Hippocampal formation (tissue), 2 donors: ENCODE measurements at places on chromosomes 2 and 18.
A peak's percentile ranks its signal among the peaks of the same experiment; 100 is the strongest.

DNA sequence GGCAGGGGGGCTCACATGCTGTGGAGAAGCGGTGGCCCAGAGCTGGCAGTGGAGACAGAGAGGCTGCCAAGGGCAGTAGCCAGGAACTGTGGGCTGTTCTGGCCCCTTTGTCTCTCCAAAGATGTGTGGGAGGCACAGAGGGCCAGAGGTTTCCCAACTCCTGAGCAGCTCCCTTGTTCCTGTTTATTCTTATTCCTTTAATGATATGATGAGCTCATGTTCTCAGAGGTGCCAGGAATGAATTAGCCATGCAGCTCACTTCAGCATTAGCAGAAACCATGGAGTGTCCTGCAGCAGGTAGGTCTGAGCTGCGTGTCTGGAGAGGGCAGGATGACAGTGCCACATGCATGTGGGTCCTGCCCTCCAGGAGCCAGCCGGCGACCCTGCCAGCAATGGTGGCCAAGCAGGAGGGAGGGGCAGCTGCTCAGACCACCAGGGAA lies 77.9 kb upstream of the FZD7 start:
- no peak for DNase-seq

DNA sequence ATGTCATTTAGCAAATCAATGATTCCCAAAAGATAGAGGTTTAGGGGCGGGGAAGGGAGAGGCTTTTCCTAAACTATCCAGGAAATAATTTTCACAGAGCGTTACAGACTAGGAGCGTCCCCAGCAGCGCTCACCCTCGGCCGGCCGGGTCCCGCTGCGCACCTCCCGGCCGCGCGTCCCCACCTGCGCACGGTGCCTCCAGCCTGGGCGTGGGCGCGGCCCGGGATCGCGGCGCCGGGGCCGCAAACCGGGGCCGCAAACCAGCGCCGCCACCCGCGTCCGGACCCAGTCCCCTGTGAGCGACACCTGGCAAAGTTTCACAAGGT lies 684 bp upstream of the ZCCHC2 start:
- DNase-seq: no peak

DNA sequence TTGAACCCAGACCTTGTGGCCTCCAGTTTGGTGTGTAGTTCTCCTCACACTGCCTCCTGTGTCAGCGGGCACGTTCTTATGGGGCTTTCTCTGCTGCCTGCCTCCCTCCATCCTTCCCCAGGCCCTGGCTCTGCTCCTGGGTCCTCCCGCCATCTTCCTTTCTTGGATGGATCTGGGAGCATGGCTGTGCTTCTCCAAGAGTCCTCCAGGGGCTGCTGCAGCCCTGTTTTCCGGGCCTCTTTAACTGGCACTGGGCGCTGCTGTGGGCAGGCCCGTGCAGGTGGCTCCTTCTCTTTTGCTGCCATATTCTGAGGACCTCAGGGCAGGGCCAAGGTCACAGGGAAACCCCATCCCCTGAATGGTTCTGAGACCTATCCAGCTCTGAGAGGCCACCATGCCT lies 17.8 kb downstream of the THNSL2 start:
- no peak for DNase-seq

GRCh38 chr2:8549273-8549922 lies 132.5 kb upstream of the ID2 start:
- DNase-seq: no peak

DNA sequence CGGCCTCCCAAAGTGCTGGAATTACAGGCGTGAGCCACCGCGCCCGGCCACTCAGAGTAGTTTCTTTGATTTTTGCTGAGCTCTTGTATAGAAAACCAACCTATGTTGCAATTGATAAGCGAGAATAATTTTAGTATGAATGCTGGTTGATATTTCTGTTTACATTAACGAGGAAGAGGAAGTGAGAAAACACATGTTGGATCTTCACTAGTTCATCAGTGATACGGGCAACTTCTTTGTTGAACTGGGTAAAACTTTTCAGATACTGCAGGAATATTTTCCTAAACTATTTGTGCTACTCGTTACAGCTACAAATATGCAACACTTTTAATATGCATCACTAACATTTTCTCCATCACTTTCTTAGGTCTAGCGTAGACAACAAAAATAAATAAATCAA lies 67.9 kb upstream of the SLC25A52 start:
- no peak for DNase-seq

DNA sequence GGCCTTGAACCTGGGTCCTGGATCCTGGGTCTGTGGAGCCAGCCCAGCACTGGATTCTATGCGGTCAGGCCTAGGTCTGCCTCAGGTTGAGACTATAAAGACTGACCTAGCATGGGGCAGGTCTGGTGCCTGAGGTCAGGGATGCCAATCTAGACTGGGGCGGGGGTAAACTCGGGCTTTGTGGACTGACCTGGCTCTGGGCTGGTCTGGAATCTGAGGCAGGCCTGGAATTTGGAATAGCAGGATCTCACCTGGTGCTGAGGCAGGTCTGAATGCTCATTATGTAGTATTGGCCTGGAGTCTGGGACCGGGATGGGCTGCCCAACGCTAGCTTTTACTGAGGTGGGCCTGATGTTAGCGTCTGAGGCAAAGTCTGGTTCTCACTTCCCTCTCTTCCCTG lies 256.0 kb downstream of the KIAA1328 start:
- no peak for DNase-seq

DNA sequence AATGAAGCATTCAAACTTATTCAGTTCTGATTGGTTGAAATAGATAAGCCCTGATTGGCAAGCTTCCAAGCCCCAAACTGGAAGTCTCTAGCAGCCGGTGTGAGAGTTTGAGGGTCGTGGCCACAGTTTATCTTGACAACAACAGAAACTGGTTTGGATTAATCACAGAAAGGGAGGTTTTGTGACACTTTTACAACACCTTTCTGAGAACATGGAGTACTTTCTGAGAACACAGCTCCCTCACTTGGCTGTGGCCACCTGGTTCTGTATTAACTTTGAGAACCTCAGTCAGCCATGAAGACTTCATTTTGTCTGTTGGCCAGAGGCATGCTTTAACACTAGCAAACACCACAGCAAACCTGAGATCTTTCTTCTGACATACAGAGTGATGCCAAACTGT lies 280.7 kb upstream of the VWC2L start:
- DNase-seq: no peak

GRCh38 chr2:236511266-236511665 lies 58.4 kb upstream of the ACKR3 start:
- no peak for DNase-seq

DNA sequence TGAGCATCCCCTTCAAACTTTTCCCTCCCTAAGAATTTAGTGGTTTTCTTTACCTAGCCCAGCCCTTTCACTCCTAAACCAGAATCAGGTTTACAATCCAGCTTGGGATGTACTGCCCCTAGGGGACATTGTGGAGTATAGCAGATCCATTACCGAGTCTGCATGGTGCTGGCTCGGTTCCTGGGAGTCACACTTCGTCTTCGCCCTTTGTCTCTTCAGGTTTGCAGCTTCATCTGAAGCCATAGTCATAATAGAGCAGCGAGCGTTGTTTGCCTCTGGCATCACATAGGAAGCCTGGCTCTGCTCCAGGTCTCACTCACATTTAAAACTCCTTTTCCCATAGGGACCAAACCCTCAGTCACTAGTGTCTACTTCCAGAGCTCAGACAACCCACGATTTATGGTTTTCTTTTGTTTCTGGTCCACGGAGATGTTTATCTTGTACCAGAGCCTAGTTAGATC lies 16.8 kb upstream of the LYPD6 start:
- no peak for DNase-seq

- DNase-seq: peak; percentile 66
These were observed 144.9 kb upstream of the LHCGR start for GRCh38 chr2:48900321-48901014.

GRCh38 chr18:66428795-66429194 lies 175.1 kb downstream of the CDH19 start:
- no peak for DNase-seq

DNA sequence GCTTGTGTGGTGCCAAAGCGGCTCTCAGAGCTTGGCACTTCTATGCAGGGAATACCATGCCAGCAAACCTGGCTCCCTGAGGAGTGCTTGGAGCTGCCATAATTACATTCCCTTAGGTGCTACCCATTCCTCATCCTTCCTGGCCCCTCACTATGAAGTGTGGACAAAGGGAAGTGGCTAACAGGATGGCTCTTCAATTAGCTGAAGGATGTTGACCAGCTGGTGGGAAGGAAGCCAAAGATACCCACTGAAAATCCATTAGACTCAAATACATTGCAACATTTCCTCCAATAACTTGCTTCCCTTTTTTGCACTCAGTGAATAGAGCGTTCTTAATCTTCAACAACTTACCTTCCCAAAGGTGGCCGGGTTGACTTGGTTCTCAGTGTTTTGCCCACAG lies 8.5 kb downstream of the RFX8 start:
- DNase-seq: no peak

- DNase-seq: no peak
These were observed 131.9 kb downstream of the GLI2 start for GRCh38 chr2:120867290-120868241.

DNA sequence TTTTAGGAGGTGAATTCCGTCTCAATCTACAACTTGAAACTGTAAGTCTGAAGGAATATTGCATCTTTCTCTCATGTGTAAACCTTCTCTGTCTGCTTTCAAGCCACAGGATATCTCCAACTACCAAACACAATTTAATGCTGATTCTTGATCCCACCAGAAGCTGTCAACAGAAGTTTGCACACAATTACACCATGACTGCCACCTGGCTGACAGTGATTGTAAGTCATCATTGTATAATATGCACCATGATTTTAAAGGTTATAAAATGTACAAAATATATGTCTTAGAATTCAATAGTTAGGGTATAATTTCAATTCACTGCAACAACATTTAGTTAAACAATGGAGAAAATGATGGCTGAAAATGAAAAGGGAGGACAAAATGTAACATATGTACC lies 18.4 kb downstream of the PREPL start:
- no peak for DNase-seq

DNA sequence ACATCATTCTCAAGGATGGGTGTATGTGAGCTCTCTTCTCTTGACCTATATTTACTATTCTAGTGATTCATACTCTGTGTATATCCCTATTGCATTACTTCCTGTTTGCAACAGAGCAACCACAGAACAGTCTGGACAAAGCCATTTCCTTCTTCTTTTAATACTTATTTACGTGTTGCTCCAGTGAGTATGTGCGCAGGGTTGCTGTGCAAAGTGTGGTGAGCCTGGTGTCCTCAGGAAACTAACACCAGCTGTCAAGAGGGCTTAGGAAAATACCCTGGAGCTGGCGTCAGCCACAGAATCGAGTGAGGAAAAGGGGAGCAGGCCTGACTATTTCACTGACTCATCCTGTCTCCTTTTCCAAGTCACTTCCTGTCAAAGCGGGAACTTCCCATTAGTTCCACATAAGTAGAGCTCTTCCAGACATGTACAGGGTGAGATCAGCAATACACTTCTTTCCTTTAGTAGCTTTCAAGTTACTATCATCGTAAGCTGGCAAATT lies 214.1 kb upstream of the COPS8 start:
- peak; percentile 6 for DNase-seq

DNA sequence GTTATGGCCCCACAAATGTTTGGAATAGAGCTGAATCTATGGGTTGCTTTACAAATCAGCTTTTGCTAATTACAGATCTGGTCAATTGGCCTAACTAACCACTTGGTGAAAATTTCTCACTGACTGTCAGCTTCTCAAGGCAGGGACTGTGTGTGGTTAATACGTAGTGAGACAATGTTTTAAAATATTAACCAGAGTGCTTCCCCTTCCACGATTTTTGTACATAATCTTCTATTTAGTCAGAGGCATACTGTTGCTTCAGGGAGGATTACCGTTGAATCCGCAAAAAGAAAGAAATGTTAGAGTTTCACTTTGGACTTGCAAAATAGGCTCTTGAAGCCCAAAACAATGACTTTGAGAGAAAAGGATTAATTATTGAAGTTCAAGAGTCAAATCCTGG lies 14.9 kb upstream of the KCNS3 start:
- no peak for DNase-seq

DNA sequence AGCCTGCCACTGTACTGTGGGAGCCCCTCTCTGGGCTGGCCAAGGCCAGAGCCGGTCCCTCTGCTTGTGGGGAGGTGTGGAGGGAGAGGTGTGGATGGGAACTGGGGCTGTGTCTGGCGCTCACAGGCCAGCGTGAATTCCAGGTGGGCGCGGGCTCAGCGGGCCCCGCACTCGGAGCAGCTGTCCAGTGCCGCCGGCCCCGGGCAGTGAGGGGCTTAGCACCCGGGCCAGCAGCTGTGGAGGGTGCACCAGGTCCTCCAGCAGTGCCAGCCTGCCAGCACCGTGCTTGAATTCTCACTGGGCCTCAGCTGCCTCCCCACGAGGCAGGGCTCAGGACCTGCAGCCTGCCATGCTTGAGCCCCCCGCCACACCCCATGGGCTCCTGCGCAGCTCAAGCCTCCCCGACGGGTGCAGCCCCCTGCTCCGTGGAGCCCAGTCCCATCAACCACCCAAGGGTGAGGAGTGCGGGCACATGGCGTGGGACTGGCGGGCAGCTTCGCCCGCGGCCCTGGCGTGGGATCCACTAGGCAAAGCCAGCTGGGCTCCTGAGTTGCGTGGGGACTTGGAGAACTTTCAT lies 69.5 kb upstream of the ABCA12 start:
- DNase-seq: no peak

DNA sequence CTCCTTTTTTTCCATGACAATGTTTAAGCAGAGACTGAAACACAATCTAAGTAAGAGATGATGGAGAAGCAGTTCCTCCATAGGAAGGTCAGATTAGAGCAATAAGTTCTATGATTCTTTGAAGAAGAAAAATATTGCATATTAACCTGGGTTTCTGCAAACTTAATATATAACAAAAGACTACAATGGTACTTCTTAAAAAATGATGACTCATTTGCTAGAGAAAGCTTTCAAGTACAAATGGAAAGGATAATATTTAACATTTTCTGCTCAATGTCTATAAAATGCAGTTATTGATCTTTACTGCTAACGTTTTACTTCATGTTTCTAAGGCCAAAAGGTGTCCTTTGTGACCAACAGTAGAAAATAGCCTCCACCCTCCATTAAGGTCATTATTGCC lies 158.6 kb downstream of the DOCK10 start:
- DNase-seq: no peak

- DNase-seq: no peak
These were observed 86.4 kb downstream of the NCOA1 start for GRCh38 chr2:24577481-24577880.

DNA sequence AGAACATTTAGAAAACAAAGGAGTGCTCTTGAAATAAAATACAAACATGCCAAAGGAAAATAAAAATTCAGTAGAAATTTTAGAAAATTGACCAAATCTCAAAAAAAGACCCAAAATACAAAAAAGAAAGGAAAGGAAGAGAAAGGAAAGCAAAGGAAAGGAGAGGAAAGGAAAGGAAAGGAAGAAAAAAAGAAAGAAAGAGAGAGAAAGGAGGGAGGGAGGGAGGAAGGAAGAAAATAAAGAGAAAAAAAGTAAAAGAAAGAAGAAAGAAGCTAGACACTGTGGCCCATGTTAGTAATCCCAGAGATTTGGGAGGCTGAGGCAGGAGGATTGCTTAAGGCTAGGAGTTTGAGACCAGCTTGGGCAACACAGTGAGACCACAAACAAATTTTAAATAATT lies 500.1 kb upstream of the VRK2 start:
- no peak for DNase-seq

- DNase-seq: no peak
These were observed 47.1 kb upstream of the SPRED2 start for GRCh38 chr2:65479524-65479923.
